CD4-positive, CD25-positive, alpha-beta regulatory T cell (primary cell): ENCODE measurements at places on chromosomes 5 and 9.
A peak's percentile ranks its signal among the peaks of the same experiment; 100 is the strongest.

DNA sequence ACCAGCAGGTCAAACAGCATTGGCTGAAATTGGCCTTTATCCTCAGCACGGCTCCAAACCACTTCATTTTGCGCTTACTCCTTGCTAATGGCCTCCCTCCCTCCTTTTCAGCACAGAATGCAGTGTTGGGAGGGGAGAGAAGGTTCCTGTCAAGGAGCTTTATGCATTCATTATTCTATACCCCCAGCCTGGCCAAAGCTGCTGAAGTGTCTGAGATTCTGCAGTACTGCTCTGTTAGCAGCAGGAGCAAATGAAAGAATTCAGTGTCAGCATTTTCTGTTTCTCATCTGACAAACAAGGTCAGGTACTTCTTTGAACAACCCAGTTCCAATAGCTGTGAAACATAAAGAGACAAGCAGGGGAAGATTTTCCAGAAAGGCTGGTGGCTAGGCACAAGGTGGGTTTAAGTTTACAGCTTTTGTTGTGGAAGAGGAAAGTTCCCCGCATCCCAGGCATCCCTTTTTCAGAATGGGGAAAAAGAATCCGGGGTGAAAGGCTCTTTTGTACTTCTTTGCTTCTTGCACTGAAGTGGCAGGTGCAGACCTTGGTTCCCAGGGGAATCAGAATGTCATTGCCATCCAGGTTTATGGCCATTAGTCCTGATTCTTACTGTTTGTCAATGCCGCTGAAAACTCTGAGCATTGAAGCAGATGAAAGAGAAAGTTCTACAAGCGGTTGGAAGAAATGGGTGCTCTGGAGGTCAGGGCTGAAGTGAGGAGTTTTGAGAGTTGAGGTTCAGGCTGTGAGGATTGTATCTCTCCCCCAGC is 109.3 kb upstream of the APC start:
- H3K4me3 ChIP-seq, result no peak overlapping the region
- no peak for DNase-seq
- H3K36me3 ChIP-seq, result no peaks in the 10 kb centered on the region
- peaks cover 6% of the 10 kb centered on the region for H3K27me3 ChIP-seq
- H3K27ac ChIP-seq, result no peak overlapping the region

GRCh38 chr9:36078051-36078450 is 41.3 kb downstream of the RECK start:
- H3K27me3 ChIP-seq, result no peaks in the 10 kb centered on the region
- DNase-seq, result no peak
- no peaks in the 10 kb centered on the region for H3K36me3 ChIP-seq
- H3K4me3 ChIP-seq, result no peak overlapping the region
- no peak overlapping the region for H3K27ac ChIP-seq

GRCh38 chr5:43193894-43194265 is 1.9 kb downstream of the NIM1K start:
- H3K27ac ChIP-seq, result no peak overlapping the region
- peak overlapping the region; percentile 63 for H3K4me3 ChIP-seq
- no peak for DNase-seq
- H3K4me1 ChIP-seq, result peaks cover 28% of the 10 kb centered on the region
- peaks cover 11% of the 10 kb centered on the region for H3K27me3 ChIP-seq

DNA sequence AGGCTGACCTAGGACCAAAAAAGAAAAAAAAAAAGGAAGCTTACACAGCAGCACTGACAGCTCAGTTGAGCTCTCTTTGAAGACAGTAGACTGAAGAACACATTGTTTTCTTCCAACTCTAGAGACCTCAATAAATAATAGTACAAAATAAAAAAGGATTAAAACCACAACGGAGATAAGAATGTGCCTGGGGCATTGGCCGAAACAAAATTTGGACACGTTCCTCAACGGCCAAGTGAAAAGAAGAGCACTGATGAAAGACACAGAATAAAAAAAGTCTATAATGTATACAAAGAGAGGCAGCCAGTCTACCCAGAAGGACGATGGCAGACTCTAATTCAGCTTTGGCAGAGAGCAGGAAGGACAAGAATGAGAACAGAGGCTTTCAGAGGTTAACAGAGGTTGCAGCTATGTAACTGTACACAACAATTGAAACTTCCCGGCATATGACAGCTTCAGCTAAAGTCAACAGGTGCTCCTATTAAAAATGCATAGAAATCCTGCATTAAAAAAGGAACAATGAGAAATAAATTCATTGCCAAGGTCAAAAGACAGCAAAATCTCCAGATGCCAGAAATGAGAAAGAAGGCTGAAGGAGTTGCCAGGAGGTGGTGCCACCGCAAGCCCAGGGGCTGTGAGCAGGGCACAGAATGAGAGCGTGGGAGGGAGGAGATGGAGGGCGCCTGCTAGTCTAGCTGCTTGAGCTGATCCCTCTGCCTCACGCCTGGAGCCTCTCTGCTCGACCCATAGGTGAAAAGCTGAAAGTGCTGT is 113.9 kb downstream of the DCP2 start:
- no peaks in the 10 kb centered on the region for H3K27me3 ChIP-seq
- no peak overlapping the region for H3K4me3 ChIP-seq
- DNase-seq, result no peak

DNA sequence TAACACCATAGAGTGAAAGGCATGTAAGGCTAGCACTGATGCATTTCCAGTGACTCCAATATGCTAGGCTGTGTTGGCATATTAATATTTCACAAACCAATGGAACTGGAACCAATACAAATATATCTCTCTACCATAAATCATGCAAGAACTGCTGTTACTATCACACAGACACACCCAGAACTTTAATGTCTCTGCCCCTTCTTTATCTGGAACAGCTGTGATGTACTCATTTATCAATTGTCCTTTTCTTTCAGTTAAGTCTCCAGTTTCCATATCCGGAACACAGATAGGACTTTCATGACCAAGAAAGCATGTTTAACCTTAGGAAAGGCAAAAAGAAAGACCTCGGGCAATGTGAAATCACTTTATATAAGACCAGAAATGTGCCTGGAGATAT is 70.3 kb downstream of the SPTLC1 start:
- no peak overlapping the region for H3K27ac ChIP-seq
- H3K27me3 ChIP-seq, result no peaks in the 10 kb centered on the region
- H3K4me3 ChIP-seq, result no peak overlapping the region
- no peaks in the 10 kb centered on the region for H3K4me1 ChIP-seq
- no peak for DNase-seq

DNA sequence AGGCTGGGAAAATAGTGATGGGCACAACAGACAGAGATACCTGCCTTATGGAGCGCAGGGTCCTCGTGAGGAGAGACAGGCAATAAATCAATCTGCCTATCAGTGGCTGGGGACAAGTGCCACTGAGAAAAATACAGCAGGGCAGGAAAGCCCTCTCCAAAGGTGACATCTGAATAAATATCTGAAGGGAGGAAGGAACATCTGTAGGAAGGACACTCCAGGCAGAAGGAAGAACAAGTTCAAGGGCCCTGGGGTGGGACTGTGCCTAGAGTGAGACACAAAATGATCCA is 53.7 kb upstream of the SLC25A51 start:
- H3K27ac ChIP-seq, result no peak overlapping the region
- H3K4me1 ChIP-seq, result peaks cover 4% of the 10 kb centered on the region
- no peak for DNase-seq
- H3K4me3 ChIP-seq, result no peak overlapping the region

GRCh38 chr9:107447834-107448233 is 41.7 kb downstream of the KLF4 start:
- H3K4me3 ChIP-seq, result no peak overlapping the region
- no peaks in the 10 kb centered on the region for H3K36me3 ChIP-seq
- no peak overlapping the region for H3K27ac ChIP-seq
- H3K27me3 ChIP-seq, result no peaks in the 10 kb centered on the region
- DNase-seq, result no peak
- no peaks in the 10 kb centered on the region for H3K4me1 ChIP-seq

GRCh38 chr5:142446131-142446959 is 121.5 kb upstream of the SPRY4 start:
- H3K27ac ChIP-seq, result no peak overlapping the region
- H3K4me1 ChIP-seq, result peaks cover 4% of the 10 kb centered on the region
- H3K4me3 ChIP-seq, result no peak overlapping the region
- DNase-seq, result peak; percentile 4
